ENCODE measurements at places on chromosomes 11 and 22.
A peak's percentile ranks its signal among the peaks of the same experiment; 100 is the strongest.

DNA sequence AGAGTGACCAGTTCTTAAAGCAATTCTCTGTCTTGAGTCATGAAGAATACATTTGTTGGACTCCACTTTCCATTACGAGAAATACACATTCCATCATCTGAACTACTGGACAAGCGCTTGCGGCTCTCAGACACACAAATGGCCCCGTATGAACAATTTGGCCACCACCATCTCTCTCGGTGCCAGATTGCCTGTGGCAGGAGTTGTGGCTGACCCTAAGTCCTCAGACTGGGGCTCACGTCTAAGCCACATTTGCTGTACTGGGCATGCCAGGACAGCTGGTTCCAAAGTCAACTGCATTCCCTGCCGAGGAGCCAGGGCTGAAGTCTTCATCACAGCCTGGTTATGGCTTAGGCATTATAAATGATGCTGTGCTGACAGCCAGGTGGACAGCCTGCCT, 227.5 kb downstream of the MIAT start:
- no peak for DNase-seq

- DNase-seq: no peak
Observed at GRCh38 chr11:14306481-14306880, 52.5 kb downstream of the RRAS2 start.

- no peak for DNase-seq
Observed at GRCh38 chr11:19679952-19680828, 32.4 kb upstream of the NAV2 start.

DNA sequence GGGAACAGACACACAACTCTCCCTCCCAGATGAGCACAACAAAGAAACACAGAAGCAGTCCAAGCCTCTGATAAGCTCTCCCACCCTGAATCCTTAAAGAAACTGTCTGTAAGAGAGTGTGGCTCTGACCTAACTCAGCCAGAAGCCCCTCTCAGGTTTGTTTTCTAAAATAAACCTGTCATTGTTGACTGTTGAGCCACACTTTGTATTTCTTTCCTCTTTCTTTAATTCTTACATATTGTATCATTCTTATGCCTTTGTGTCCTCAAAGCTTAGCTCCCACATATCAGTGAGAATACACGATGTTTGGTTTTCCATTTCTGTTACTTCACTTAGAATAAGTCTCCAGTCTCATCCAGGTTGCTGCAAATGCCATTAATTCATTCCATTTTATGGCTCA, 7.8 kb upstream of the OR8D2 start:
- DNase-seq: no peak

- peak; percentile 91 for DNase-seq
Observed at GRCh38 chr11:67071420-67072284, 15.0 kb downstream of the RHOD start.

DNA sequence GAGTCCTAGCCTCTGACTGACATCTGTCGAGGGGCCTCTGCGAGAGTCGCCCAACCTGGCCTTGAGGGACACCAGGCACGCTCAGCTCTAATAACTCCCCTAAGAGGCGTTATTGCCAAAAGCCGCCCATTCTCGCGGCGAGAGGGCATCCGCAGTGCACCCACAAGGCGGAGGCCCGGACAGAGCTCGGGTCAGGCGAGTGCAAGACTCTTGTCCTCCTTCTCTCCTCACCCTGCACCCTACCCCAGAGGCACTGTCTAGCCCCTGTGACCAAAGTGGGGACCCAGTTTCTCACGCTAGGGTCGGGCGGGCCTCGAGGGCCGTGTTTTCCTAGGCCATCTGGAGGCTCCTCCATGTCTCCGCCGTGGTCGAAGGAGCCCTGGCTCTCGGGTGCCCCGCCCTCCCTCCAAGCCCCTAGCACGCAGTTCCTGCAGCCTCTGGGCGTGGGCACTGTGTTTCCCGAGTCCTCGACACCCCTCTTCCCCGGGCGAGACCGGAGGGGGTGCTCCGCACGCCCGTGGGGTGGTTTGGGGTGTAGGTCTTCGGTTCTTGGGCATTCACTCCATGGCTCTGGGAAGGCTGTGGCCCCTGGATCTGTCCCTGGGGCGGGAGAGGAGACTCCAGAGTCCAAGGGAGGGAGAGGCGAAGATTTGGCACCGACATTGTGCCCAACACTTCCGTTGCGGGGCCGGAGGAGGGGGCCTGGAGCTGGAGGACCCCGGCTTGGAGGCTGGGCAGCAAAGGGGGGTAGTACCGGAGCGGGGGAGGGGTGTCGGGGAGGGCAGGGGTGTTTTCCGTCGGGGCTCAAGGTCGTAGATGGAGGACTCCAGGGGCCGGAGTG, 1.0 kb downstream of the CHRM4 start:
- DNase-seq: peak; percentile 42

- no peak for DNase-seq
Observed at GRCh38 chr11:8545698-8546366, 48.2 kb downstream of the STK33 start.

GRCh38 chr11:110582728-110583432, 129.4 kb downstream of the ARHGAP20 start:
- DNase-seq: no peak

DNA sequence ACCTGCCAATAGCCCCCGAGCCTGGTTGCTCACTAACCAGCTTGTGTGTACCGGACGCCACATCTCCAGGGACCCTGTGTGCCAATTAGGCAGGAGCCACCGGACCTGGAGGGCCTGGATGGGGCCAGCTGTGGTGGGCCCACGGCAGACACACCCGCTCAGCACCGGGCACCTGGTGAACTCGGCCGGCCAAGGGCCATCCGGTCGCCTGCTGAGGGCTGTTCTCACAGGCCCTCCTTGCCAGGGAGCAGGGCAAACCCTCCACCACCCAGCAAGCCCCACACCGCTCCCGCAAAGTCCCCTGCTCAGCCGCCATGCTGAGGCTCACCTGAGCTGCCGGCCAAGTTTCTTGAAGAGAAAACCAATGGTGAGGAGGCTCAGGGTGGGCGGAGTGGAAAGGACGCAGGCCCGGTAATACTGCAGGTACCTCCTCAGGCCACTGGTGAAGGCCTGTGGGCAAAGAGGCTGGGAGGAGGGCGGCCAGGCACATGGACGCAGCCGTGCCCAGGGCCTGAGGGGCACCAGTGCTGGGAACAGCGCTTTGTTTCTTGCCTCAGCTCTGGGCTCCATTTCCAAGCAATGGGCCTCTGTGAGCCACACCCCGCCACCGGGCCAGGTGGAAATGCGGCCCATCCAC, 17.1 kb downstream of the TUBGCP6 start:
- DNase-seq: no peak

DNA sequence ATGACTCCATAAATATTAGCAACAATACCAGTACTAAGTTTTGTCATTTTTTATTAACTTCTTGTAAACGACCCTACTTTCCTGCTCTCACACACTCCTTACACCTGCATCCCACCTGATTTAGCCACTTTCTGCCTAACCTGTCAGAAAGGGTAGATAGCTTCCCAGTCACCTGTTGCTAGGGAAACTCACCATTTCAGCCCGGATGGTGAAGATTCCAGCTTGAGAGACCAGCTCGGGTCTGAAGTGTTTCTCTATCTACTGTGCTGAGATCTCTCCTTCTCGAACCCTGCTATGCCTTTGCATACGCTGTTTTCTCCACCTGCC, at the start of gene PARVG:
TSS of gene PARVG (plus strand) at position 220 of the 327 bp plus-strand sequence. CDS start 2,405 bp downstream, outside the sequence.
- DNase-seq: no peak

- DNase-seq: no peak
Observed at GRCh38 chr11:69055212-69055586, 6.5 kb downstream of the TPCN2 start.

- no peak for DNase-seq
Observed at GRCh38 chr11:59427068-59427382, 812 bp upstream of the OR5A2 start.

- no peak for DNase-seq
Observed at GRCh38 chr22:37624876-37625275, 14.6 kb upstream of the SH3BP1 start.

- DNase-seq: no peak
Observed at GRCh38 chr11:70059971-70060370, 18.1 kb upstream of the ANO1 start.

- DNase-seq: no peak
Observed at GRCh38 chr22:40180403-40180802, 2.7 kb downstream of the TNRC6B start.

DNA sequence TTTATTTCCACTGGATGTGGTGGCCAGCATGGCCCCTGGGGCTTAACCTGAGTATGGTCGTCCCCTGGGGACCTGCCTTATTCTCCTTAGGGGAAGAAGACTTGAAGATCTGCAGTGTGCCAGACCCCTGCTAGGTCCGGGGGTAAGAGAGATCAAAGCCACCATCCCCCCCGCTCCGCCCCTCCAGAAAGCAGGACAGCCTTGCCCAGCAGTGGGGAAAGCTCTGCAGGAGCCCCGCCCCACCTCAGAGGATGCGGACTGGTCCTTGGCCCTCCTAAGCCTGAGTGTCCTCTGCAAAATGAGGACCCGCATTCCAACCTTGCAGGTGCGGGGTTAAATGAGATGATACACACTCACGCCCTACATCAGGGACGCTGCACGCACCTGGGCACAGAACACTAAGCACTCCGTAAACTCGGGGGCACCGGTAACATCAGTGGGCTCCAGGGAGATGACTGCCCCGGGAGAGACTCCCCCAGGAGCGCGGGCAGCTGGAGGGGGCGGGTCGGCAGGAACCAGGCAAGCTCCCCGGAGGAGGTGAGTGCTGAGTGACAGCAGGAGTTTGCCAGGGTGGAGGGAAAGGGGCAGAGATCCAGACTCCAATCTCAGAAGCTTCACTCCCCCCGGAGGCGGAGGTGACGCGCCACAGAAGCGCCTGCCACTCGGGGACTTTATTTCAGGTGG, 564 bp upstream of the ANO1 start:
- DNase-seq: no peak

- DNase-seq: no peak
Observed at GRCh38 chr11:9700105-9700801, 36.4 kb downstream of the SWAP70 start.

GRCh38 chr11:92152245-92152644, 72.4 kb upstream of the FAT3 start:
- no peak for DNase-seq

- DNase-seq: no peak
Observed at GRCh38 chr11:67640758-67641337, 1.3 kb upstream of the TBX10 start.

DNA sequence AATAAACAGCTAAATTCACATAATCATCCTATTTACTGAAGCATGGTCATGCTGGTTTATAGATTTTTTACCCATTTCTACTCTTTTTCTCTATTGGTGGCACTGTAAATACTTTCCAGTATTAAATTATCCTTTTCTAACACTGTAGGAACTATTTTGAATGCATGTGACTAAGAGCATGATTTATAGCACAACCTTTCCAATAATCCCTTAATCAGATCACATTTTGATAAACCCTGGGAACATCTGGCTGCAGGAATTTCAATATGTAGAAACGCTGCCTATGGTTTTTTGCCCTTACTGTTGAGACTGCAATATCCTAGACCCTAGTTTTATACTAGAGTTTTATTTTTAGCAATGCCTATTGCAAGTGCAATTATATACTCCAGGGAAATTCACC, 10.7 kb downstream of the RAG1 start:
- DNase-seq: no peak

Data from retina (tissue), 1 donor.